ENCODE measurements at places on chromosomes 4 and X. TPM values are rescaled to one million over a fixed set of nuclear protein-coding genes. Genes with fewer than 3 reads are reported as not detected.

Gene NPNT
- 0.12 TPM for total RNA-seq

Gene ASB5
- total RNA-seq, result not detected

Gene CACNA1F
- 0.05 TPM for total RNA-seq

Gene PF4V1
- total RNA-seq, result not detected

Gene MAMLD1
- 0.72 TPM for total RNA-seq

Gene OTUD6A
- not detected for total RNA-seq

Gene OSTC
- total RNA-seq, result 143 TPM

Data from NCI-H460 (cell line).